ENCODE measurements at places on chromosomes 13 and 19.

DNA sequence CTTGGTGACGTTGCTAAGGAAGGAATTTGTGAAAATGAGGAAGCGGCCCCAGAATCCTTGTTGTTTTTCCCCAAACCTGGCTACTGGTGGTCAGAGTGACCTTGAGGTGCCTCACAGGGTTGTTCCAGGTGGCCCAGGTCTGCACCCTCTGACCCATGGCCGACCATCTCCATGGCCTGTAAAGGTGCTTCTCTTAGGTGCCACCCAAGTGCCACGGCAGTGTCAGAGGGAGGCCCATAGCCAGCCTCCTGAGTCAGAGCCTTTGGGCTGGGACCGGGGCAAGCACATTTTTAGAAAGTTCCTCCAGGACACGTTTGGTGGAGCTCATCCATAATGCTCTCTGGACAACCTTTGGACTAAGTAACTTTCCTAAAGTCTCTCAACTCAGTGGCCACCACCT, 83.9 kb upstream of the IRS2 start:
- DNase-seq = no peak

GRCh38 chr13:109665781-109666249, 120.6 kb downstream of the IRS2 start:
- no peak for DNase-seq

- DNase-seq = no peak
These were observed 2618.3 kb upstream of the PCDH20 start for GRCh38 chr13:64033921-64034320.

DNA sequence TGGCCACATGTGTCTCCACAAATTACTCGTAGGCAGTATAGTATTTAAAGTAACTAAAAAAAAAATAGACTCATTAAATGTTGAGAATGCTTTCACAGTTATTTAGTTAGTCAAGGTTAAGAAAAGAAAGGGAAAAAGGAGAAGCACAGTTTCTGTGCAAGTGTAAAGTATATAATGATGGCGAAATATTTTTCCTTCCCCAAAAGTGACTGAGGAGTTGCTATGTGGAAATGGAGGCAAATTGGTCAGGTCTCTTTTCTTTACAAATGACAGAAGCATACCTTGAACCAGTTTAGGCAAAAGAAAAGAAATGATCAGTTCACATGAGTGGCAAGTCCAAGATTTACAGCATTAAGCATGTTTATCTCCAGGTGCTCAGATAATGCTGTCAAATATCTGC, 18.0 kb downstream of the CSNK1A1L start:
- no peak for DNase-seq

DNA sequence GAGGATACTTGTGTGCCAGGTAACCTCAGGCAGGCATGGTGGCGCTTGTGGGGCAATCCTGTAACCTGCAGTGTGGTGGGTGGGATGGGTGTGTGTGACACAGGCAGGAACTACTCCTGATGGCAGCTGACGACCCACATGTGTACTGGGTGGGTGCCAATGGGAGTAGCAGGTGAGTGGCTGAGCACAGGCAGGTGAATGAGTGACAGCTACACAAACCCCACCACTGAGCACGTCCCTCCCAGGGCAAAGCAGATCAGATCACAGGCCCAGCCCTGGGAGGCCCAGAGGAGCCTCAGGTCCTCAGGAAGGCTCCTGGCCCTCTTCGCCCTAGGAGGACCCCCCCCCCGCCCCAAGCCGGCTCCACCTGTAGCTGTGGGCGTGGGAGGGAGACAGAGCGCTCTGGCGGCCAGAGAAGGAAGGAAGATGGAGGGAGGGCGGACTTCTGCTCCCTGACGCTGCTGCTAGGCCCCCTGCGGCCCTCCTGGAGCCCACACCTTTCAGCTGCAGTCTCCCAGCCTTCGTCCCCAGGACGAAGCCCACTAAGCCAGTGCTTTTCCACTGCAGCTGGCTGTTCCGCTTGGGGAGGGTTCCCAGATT, 1.3 kb upstream of the ZNF181 start:
- no peak for DNase-seq

DNA sequence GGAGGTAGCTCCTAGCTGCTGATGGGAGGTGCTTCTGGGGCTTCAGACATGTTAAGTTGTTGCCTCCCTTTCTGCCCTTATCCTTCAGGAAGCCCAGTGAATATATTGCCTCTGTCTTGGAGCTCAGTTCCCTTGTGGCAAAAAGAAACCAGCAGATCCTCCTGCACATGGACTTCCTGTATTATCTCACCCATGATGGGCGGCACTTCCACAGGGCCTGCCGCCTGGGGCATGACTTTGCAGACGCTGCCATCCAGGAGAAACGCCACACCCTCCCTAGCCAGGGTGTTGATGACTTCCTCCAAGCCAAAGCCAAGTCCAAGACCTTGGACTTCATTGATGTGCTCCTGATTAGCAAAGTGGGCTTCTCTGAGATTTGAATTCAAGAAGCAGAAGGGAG, 6.0 kb upstream of the CYP4F12 start:
- DNase-seq = no peak

DNA sequence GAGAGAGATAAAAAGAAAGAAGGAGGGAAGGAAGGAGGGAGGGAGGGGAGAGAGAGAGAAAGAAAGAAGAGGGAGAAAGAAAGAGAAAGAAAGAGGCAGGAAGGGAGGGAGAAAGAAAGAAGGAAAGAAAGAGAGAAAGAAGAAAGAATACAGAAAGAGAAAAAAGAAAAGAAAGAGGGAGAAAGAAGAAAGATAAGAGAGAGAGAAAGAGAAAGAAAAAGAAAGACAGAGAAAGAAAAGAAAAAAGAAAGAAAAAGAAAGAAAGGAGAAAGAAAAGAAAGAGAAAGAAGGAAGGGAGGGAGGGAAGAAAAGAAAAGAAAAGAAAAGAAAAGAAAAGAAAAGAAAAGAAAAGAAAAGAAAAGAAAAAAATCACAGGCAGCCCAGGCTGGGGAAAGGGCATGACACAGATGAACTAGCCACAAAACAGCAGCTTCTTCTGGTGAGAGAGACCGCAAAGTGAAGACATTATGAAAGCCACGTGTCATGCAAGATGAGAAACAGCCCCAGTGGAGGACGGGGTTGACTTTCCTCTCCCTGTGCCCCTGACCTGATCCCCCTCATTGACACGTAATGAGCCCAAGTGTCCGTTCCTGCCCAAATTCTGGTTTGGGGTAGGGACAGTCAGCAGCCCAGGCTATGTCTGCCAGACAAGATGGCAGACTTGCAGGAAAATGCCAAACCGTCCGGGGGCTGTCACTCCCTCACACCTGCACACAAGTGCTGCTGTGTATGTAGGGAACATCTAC, 102.1 kb downstream of the INSR start:
- no peak for DNase-seq

GRCh38 chr13:57314897-57315520, 148.0 kb downstream of the PRR20E start:
- DNase-seq = no peak

DNA sequence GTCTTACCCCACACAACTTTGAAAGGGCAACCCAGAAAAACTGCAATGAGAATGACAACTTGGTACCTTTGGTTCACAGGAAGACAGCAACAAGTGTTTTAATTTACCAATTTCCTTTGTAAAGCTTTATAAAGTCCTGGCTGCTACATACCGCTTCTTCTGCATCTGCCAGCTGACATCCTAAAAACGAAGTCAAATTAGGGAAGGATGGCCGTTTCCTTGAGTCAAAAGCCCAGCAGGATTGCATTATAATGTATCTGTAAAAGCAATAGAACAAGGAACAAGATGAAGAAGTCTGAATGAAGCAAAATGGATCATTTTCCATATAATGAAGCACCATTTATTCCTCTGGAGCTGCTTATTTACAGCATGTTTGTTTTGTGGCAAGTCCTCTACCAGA, 25.8 kb upstream of the URAD start:
- no peak for DNase-seq

DNA sequence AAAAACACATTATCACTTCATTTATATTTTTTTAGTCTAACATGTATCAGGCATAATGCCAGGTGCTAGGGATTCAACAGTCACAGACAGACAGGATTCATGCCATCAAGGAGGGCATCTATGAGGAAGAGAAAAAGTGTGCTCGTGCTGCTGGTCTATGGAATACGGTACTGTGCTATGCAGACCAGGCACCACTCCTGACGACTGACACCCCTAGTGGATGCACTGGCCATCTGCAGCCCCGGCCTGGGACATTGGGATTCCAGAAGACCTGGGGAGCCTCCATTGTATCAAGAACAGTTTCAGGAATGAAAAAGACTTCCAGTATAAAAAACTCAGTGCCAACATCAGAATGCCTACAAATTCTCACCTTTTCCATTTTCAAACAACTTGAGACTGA, 94.0 kb downstream of the KLF12 start:
- no peak for DNase-seq

DNA sequence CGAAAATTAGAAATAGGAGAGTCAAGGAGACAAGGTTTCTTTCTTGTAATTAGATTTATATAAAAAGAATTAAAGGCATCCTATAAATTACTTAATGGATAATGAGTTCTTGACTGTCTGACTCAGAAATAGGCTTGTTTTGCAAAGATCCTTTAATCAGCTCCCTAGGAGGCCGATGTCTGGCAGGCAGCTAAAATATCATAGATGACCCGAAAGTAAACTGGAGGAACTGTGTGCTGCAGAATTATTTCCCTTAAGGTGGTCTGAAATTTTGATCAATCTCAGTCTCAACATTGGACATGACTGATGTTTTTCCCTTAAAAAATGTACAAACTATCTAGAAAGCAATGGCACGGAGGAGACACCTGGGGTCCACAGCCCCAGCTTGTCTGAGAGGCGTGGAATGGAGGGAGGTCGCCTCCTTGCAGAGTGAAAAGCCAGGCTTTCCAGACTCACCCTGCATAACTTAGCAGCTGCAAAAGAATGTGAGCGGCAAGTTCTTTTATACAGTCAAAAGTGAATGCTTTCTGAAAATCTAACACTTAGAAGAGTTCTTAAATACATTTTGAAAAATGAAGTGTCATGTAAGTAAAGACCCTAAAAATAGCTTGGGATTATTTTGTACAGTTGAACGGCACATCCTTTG, 44.8 kb downstream of the MBNL2 start:
- DNase-seq = no peak

- DNase-seq = no peak
These were observed 1.3 kb downstream of the CCDC159 start for GRCh38 chr19:11347546-11348039.

DNA sequence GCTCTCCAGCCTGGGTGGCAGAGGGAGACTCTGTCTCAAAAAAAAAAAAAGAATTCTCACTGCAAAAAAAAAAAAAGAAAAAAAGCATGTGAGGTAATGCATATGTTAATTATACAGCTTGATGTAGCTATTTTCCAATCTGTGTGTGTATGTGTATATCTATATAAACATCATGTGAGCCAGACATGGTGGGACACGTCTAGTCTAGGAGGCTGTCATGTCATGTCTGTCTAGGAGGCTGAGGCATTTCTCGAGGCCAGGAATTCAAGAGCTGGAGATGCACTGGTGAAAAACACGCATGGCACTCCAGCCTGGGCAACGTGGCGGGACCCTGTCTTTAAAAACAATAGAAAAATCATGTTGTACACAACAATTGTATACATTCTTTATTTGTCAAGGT, 6.9 kb upstream of the SBK3 start:
- no peak for DNase-seq

DNA sequence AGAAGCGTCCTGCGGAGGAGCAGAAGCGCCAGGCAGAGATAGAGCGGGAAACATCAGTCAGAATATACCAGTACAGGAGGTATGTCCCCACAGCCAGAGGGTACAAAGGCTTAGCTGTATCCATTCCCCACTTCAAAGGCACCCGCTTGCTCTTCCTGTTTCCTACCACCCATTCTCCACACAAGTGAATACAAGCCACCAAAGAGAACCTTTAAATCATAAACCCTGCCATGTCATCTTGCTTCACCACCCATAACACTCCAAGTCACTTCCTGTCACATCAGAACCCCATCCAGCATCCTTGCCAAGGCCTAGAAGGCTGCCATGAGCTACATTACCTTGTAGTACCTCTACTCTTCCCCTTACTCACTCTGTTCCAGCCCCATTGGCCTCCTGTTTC, 205.8 kb downstream of the LMO7 start:
- no peak for DNase-seq

DNA sequence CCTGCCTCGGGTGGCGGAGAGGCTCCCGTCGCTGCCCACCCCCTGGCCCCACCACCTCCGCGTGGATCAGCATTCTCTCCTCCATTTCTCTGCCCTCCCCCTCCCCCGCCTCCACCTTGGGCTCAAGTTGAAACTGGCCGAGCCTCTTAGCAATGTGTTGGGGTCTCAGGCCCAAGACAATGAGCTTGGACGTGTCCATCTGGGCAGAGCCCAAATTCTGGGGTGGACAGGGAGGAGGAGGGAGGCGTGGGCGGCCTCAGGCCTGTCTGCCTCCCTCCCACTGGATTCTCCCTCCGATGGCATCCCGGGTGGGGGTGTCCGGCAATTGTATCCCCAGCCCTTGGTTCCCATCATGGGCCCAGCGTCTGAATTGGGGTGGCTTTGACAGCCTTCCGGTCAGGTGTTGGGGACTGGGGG, 1.2 kb downstream of the CELF5 start:
- no peak for DNase-seq

DNA sequence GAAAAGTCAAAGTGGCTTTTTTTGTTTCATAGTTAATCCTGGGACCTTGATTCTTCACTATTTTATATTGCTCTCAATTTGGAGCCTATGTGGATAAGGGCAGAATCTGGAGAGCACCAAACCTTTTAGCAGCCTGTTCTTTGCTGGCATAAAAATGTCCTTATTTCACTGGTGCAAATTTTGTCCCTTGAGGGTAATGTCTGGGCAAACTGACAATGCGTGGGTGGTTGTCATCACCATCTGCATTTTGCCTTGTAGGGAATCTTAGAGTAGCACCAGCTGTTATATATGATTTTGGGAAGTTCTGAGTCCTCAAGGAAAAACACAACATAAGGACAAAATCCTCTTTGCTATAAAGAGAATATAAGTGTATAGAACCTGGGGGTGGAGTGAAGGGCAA, 336.9 kb upstream of the HTR2A start:
- DNase-seq = no peak

- DNase-seq = no peak
These were observed 15.8 kb upstream of the ELF1 start for GRCh38 chr13:41034881-41035280.

DNA sequence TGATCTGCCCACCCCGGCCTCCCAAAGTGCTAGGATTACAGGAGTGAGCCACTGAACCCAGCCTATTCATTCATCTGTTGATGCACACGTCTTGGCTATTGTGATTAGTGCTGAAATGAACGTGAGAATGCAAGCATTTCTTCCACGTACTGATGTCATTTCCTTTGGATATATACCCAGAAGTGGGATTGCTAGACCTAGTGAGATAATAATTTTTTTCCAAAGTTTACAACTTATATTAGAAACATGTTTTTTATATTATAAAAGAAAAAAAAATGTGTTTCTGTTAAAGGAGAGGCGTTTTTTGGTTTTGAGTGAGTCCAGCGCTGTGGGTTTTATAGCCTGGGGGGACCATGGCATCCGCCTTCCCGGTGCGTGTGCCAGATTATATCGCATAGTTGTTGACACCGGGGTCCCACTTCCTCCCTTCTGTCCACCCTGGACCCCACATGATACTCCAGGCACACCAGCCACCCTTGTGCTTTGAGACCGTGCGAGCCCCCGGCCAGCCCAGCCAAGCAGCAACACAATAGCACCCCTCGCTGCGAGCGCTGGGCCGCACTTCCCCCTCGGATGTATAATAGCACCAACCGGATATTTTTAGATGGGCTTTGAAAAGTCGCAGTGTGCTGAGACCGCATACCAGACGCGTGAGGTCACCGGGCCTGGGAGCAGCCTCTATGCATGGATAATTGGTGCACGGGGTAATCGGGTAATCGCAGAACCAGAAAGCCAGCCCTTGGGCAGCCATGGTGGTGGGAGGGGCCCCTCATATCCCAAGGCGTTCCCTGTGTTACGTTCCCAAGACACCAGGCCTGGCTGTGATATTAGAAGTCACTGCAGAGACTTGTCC, 59.6 kb downstream of the MYO9B start:
- DNase-seq = no peak

- no peak for DNase-seq
These were observed 4.1 kb downstream of the DAZAP1 start for GRCh38 chr19:1411255-1412191.
